ENCODE measurements at places on chromosomes 12 and 14. TPM values are rescaled to one million over a fixed set of nuclear protein-coding genes. Genes with fewer than 3 reads are reported as not detected.

The PTGDR gene
- total RNA-seq = 0.32 TPM

- peak; percentile 67 for DNase-seq
Observed at GRCh38 chr12:105107171-105107493, 399 bp upstream of the WASHC4 start.

GRCh38 chr14:83779266-83779665, 1750.7 kb upstream of the FLRT2 start:
- peak; percentile 86 for DNase-seq

- DNase-seq = no peak
Observed at GRCh38 chr14:88322504-88323085, 474 bp downstream of the KCNK10 start.

GRCh38 chr14:20455355-20456300, 602 bp downstream of the APEX1 start:
- DNase-seq = peak; percentile 93
